Kidney epithelial cell (primary cell): ENCODE measurements at places on chromosomes 13 and 19.

DNA sequence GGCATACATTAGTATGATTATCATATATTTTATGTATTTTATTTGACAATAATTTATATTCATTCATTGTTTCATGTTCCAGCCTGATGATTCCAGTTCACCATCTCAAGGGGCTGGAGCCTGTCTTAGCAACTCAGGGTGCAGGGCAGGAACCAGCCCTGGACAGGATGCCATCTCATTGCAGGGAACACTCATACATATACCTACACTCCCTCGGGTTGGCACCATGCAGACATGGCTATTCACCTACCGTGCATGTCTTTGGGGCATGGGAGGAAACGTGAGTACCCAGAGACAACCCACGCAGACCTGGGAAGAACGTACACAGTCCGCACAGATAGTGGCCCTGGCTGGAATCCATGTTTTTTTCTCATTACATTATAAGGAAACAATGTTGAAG lies 151.0 kb upstream of the ZNF536 start:
- no peak for DNase-seq

GRCh38 chr13:50592412-50593155 lies 250.9 kb downstream of the DLEU7 start:
- peak; percentile 39 for DNase-seq

DNA sequence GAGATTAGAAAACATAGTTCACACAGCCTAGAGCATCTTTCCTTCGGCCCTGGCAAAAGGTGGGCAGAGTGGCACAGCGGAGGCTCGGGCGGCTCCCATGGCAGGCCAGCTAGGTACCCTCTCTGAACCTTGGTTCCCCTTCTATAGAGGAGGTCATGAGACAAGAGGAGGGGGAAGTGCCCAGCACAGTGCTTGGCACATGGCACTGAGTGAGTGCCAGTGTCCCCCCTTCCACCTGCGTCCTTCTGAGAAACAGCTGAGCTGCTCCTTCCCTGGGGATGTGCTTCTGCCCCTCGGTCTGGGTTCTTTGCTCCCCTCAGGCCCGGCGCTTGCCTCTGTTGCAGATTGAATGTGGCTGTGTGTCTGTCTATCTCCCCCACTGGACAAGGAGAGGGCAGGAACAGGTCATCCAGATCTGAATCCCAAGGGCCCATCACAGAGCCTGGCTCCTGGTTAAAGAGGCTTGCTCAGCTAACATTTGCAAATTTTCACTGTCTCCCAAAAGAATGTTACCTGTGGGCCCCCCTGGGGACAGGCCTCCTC lies 165.6 kb downstream of the USP12 start:
- DNase-seq: no peak

DNA sequence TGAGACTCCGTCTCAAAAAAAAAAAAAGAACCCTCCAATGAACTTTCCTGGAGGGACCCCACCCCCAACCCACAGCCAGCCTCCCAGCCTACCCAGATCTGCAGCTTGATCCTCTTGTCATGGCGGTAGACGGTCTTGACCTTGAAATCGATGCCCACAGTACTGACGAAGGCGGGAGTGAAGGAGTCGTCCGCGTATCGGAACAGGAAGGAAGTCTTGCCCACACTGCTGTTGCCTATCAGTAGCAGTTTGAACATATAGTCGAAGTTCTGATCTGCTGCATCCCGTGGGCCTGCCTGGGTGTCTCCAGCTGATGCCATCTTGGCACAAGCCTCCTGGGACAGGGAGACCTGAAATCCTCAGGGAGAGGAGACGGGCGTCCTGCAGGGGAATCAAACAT lies 2.4 kb downstream of the RAB3D start:
- DNase-seq: no peak

DNA sequence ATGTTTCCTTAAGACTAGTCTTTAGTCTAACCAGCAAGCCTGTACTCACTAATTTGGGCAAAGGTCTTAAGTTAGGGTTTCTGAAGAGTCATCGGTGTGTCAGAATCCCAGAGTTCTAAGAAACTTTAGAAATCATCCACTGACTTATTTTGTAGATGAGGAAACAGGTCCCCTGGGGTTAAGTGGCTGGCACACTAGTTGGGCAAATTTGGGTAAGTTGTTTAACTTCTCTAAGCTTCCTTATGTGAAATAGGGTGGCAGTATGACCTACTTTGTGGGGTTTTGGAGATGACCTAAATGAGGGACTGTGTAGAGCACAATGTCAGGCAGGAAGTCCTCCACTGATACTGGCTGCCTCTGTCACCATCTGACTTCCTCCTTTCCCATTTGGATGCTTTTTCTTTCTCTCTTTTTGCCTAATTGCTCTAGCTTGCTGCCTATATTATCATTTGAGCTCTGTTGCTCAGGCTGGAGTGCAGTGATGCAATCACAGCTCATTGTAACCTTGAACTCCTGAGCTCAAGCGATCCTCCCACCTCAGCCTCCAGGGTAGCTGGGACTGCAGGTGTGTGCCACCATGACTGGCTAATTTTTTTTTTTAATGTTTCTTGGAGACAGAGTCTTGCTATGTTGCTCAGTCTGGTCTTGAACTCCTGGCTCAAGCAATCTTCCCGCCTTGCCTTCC lies 2.3 kb downstream of the ADGRE3 start:
- DNase-seq: no peak

DNA sequence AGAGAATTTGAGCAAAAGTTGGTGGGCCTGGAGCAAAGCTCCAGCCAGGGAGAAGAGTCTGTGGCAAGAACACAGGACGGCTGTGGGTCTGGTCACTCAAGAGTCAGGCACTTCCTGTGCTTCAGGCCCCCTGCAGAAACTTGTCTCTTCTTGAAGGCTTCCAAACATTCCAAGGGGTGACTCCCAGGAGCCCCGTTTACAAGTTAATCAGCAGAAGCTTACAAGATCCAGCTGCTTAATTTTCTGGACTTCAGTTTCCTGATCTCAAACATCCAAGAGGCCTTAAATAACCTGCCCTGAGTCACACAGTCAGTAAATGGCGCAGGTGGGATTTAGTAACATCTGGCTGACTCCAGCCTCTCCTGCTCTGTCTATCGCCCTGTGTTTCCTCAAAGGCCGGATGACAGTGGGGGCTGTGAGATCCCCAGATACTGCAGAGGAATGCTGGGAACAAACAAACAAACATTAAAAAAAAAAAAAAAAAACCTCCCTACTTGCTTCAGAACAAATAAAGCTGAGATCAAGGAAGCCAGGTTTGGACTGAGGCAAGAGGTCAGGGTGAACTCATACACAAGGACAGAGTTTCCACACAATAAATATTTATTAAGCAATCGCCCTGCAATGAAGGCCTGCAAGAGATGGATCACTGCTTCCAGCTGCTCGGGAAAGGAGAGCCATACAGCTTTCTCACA lies 175.4 kb upstream of the RFC3 start:
- DNase-seq: peak; percentile 34

GRCh38 chr13:51435002-51435578 lies 17.7 kb downstream of the INTS6 start:
- DNase-seq: no peak

DNA sequence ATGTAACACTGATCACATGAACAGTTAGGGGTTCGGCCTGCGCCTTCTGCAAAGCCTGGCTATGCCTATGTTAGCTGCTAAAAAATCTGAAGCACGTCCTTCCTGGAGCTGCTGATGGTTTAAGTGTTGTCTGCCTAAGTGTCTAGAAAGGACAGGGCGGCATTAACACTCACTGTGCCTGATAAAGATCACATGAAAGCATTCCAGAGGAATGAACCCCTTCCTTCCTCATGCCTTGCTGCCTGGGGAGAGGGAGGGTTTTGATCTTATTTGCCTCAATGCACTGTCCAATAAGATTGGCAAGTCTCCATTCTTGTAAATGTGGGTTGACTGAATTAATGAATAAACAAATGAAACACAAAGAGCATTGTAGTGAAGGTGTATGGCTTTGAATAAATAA lies 5.2 kb downstream of the DOCK9 start:
- peak; percentile 69 for DNase-seq

GRCh38 chr19:22601906-22602630 lies 32.1 kb upstream of the ZNF492 start:
- no peak for DNase-seq

DNA sequence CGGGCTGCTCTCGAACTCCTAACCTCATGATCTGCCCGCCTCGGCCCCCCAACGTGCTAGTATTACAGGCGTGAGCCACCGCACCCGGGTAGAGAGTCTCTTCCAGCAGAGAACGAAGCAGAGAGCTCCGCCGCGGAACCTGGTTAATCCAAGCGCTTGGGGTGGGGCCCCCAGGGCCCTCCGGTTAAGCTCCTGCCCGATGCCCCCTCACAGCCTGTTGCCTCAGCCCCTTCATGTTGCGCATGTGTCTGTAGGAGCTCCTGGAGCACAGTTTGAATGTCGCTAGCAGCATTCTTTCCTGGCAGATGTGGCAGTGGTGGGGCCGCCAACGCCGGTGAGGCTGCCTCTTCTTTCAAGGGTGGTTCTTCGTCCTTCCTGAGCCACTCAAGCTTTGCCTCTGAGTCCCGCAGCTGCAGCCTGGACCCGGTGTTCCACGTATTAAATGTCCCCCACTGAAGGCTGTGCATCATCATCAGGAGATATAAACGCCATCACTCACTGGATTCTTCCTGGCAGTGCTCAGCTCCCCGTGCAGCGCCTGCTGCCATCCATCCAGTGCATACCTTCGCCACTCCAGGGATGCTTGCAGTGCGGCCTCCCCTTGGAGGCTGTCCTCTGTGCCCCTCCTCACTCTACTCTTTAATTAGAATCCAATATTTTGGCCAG lies 1919.3 kb downstream of the PCDH9 start:
- no peak for DNase-seq

GRCh38 chr19:7505288-7505681 lies 10.6 kb upstream of the ZNF358 start:
- DNase-seq: no peak

DNA sequence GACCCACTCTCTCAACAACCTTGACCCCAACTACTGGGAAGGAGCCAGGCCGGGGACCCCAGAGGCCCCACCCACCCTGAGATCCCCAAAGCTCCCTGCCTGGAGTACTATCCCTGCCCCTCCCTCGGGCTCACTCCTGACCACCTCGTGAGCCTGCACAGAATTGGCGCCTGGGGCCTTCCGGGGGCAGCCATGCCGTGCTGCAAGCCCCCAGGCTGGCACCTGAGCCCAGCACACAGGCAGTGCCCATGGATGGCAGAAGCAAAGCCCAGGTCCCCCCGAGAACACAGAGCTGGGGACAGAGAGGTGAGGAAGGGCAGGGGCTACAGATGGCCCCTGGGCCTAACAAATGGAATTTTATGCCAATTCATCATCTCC lies 13.9 kb downstream of the LSM4 start:
- DNase-seq: no peak

- DNase-seq: no peak
These were observed 55.2 kb downstream of the GARRE1 start for GRCh38 chr19:34309368-34310138.

GRCh38 chr19:18697680-18698079 lies 14.2 kb downstream of the CRTC1 start:
- DNase-seq: no peak

DNA sequence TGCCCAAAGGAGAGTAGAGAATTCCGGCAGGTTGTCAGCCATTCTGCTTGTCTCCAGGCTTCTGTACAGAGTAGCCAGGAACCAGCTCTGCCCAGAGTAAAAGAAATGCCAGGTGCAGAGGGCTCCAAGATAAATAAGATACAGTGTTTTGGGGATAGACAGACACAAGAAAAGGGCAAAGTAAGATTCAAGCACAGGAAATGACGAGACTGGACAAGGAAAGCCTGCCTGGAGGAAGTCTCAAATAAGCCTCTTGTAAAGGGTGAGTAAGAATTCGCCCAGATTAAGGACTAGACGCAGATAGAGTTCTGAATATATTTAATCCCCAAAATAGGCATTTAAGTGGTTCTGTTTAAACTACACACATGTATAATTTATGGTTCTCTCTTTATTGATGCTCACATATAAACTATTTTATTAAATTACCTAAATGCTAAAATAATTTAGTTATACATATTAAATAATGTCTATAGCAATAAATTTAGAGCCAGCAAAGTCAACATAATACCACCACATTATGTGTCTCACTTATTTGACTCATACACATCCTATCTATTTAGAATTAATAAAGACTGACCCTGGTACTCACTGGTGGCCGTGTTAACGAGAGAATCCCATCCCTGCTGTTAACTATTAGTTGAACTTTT lies 98.4 kb upstream of the RAP2A start:
- DNase-seq: no peak

DNA sequence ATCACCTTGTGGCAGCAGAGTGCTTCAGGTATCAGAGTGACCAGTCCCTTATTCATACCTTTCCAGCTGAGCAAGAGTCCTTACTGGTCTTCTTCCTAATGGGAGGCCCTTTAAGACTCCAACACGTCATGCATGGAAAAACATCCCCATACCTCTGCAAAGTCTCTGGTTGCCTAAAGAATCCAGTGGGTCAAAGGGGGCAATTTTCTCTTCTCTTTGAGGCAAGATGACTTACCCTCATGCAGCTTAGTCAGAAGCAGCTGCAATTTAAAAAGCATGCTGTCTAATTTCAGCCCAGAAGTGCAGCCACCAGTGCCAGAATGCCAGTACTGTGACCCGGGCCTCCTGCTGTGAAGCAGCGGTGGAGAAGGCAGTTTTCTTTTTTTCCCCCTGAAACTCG lies 18.7 kb downstream of the PPP5C start:
- DNase-seq: no peak

- no peak for DNase-seq
These were observed 91.2 kb upstream of the FBXL3 start for GRCh38 chr13:77118134-77118533.

DNA sequence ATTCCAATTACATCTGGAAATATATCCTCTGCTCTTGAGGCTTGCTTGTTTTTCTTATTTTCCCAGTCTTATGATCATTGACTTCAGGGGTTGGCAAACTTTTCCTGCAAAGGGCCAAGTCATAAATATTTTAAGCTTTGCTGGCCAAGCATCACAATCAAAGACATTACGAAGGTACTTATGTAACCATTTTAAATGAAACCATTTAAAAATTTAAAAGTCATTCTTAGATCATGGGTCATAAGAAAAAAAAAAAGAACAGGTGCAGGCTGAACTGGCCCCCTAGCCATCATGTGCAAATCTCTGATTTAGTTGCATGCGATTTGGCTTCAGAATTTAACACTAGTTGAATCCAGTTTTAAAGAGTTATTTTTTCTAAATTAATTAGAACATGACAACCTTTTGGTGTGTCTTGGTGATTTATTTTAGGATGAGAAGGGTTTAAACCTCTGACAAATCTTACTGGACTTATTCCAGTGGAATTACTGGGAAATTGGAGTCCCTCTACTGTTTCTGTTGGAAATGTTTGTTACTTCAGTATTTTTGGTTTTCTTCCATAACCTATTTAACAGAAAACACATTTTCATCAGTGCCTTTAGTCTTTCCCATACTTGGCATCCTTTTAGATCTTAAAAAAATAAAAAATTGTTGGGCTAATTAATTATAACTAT lies 148.1 kb downstream of the NHLRC3 start:
- DNase-seq: no peak

- DNase-seq: no peak
These were observed 156.2 kb downstream of the SIPA1L3 start for GRCh38 chr19:38062959-38063761.

- DNase-seq: no peak
These were observed 74.9 kb downstream of the ALOX5AP start for GRCh38 chr13:30810261-30810701.

GRCh38 chr13:76892488-76892887 lies 6.3 kb upstream of the KCTD12 start:
- DNase-seq: no peak

GRCh38 chr19:8069096-8069973 lies 16.8 kb downstream of the CCL25 start:
- DNase-seq: no peak
